ENCODE measurements at places on chromosomes 6 and 20.

DNA sequence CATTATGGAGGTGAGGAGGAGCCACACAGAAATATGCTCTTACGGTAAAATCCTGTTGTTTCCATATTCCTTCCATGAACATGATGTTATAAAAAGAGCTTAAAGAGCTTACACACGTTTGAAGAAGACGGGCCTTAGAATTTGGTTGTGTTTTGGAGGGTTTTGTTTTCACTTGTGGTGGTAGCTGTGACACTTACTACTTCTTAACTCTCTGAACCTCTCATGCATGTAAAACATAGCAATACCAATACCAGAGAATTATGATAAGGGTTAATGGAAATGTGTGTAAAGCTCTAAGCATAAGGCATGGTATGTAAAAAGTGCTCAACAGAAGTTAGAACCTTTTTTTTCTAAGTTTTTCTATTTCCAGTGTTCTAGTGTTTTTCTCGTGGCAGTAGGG, 256.1 kb upstream of the KCNQ5 start:
- DNase-seq = no peak

GRCh38 chr6:34145161-34146020, 496 bp downstream of the GRM4 start:
- peak; percentile 56 for DNase-seq

GRCh38 chr6:157669747-157670216, 153.3 kb upstream of the SNX9 start:
- peak; percentile 13 for DNase-seq

DNA sequence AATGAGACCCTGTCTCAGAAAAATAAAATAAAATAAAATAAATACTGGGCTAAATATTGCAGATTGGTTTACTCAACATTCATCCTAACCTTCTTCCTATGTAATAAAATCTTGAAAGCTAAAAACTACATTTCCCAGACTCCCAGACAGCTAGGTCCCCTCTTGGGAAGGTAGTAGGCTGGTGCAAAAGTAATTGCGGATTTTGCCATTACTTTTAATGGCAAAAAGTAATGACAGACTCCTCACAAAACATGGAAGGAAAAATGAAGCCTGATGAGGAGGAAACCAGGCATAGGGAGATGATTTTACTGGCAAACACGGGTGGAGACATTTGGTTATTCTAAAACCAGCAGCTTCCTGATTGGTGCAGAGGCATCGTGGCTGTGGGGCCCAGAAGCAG, 70.6 kb upstream of the E2F3 start:
- no peak for DNase-seq

DNA sequence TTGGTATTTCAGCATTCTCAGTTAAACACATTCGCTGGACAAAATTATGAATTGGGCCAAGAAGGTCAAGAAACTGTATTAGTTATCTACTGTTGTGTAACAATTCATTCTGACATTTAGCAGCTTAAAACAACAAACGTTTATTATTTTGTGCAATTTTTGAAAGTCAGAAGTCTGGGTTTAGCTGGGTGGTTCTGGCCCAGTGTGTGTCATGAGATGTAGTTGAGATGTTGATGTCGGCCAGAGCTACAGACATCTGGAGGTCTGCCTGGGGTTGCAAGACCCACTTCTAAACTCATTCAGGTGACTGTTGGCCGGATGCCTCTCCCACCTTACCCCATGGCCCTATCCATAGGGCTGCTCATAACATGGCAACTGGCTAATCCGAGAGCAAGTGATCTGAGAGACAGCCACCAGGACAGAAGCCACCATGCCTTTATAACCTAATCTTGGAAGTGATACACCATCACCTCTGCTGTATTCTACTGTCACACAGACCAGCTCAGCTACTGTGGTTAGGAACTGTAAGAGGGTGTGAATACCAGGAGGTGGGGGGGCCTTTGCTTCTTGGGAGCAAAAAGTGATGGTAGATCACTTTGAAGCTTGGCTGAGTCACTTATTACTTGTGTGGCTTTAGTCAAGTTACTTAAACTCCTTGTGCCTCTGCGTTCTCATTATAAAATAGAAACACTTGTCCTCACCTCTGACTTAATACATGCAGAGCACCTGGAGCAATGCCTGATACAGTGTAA, 217.0 kb upstream of the MYLIP start:
- DNase-seq = no peak

DNA sequence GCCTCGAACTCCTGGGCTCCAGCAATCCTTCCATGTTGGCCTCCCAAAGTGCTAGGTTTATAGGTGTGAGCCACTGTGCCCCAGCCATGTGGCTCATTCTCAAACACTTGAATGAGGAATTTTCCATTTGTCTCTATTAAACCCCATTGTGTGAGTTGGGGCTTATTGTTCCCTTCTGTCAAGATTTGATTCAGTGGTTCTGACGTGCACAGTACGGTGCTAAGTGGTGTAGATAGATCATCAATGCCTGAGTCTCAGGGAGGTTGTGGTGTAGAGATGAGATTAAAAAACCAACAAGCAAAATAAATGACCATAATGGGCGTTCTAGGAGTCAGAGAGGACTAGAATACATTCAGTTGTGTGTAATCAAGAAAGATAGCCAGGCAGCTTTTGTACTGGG, 335.6 kb downstream of the PRL start:
- DNase-seq = no peak

DNA sequence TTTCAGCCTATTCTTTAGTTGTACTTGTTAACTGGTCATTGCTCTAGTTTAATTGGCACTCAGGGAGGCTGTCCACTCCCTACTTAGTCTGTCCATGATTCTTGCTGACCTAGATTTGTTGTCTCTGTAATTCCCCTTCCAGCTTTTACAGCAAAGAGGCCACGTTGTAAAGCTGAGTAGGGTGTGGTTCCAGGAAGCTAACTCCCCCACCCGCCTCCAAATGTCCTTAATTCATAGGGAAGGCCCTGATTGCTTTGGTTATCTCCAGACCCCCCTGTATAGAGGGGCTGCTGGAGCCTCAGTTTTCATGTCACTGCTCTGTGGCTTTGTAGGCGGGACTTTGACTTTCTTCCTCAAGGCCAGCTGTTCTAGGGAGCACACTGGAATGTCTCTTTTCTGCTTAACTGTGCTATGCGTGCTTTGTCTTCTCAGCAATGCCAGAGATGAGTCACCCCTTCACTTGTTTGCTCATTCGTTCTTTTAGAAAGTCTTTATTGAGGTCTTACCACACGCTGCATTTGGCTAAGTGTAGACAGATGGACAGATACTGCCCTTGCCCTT, 175.1 kb upstream of the JAG1 start:
- DNase-seq = no peak

DNA sequence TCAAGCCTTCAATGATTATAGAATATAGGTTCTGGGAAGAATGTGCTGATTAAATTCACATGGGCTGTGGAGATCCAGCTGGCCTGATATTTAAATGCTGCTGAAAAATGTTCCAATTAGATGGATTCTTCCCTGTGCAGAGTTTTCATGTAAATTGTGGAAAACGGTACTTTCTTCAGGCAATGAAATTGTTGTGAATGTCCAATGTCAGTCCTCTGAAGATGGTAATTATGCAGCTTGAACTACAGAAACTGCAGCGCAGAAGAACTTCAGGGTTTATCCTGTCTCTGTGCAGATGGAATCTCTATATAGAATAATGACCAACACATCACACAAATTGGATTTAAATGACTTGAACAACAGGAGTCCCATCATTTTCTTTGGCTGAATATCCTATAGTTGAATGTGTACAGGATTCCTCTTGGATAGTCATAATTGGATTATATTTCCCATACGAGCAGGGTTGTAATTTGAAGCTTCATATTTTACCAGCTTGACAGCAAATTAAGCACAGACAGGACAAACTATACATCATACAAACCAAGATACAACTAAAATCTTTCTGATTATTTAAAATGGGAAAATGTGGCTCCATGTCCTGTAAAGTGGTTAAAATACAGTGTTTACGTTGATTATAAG, 82.3 kb downstream of the CAP2 start:
- no peak for DNase-seq

DNA sequence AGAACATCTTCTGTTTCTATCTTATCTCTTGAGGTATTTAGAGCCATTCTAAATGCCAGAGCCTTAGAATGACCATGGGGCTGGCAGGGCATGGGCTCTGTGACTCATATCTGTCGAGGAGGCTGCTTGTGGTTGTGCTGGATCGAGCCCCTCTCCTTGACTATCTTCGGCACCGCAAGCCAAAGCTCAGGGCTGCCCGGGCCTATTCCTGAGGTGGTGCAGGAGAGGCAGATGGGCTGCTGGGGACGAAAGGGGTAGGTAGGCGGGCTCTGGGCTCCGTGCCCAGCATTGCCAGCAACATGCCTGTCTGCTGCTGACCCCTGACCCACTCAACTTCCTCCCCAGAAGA, 89.9 kb downstream of the NOL4L start:
- no peak for DNase-seq

DNA sequence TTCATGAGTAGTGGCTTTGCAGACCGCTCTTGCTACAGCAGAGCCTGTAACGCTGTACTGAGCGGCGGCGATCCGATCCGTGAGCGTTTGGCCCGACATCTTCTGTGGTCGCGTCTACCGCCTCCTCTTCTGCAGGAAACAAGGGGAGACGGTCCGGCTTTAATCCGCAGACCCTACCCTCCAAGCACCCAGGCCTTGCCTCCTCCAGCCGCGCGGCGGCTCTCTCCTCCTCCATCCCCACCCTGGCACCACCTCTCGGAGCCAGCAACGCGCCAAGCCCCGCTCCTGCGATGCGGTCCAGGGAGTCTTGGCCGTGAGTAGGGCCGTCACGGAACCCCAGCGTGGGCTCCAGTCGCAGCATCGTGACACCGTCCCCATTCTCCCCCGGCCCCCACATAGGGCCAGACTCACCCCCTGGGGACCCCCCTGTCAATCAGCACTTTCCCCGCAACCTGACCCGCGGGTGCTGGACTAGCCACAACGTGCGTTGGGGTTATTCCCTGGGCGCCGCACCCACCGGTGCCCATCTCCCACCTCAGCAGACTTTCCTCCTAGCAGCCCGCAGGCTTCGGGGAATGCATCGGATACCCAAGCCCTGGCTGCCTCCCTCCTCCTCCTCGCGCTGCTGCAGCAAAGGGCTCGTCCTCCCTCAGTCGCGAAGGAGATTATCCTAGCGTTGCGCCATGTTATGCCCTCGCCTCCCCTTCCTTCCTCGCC, 914 bp downstream of the SNAP91 start:
- no peak for DNase-seq

All from NCI-H748 treated with DMSO at 0.1 percent for 48 hours (cell line).